ENCODE measurements at places on chromosomes 13 and 19.

GRCh38 chr19:39057615-39058014, 25.3 kb upstream of the FBXO27 start:
- DNase-seq: no peak

GRCh38 chr13:103068836-103069235, 2.6 kb upstream of the SLC10A2 start:
- no peak for DNase-seq

DNA sequence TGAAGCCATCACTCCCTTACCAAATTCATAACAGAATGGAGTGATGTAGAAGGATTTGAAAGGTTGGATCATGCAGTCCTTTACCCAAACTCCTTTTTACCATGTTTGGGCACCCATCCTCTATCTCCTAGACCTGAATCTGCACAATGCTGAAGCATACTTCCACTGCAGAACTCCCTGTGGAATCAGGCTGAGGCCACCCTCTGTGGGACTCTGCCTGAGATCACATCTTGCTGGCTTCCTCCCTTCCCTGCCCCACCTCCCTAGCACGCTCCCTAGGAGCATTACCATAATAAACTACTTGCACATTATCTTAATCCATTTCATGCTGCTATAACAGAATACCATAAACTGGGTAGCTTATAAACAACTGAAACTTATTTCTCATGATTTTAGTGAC, 68.4 kb upstream of the VSTM2B start:
- no peak for DNase-seq

- DNase-seq: no peak
These were observed 1.1 kb downstream of the RAB8A start for GRCh38 chr19:16112778-16113177.

- no peak for DNase-seq
These were observed 38.0 kb upstream of the MRI1 start for GRCh38 chr19:13726323-13726722.

- no peak for DNase-seq
These were observed 553 bp upstream of the SLC7A1 start for GRCh38 chr13:29596064-29596418.

GRCh38 chr13:75788481-75788981, 152.4 kb downstream of the LMO7 start:
- no peak for DNase-seq

DNA sequence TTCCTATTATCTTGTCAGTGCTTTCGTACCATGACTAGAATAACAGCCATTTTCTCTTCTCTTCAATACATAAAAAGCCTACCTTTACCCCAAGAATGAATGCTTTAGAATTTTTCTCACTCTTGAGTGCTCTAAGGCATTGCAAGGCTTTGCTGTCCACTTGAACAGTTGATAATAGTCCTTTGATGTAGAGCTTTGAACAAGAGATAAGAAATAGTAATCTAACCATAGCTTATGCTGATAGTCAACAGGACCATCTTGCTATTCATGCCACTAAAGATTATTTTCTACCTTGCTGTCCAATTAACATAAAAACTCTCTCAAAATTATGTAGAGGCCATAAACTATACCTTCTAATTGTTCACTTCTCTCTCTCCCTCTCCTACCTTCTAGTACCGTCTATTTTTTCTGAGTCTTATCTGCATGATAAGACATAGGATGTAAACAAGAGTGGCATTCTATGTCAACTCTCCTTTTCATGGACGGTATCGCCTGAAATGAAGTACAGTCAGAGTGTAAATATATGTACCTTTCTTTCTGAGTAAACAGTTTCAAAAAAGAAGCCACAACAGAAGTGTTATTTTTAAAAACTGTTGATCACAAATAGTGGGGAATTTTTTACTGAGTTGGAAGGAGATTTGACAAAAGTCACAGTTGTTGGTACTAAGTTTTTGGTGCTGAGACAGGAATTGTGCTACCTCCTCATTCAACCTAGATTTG, 297.9 kb downstream of the NDFIP2 start:
- no peak for DNase-seq

DNA sequence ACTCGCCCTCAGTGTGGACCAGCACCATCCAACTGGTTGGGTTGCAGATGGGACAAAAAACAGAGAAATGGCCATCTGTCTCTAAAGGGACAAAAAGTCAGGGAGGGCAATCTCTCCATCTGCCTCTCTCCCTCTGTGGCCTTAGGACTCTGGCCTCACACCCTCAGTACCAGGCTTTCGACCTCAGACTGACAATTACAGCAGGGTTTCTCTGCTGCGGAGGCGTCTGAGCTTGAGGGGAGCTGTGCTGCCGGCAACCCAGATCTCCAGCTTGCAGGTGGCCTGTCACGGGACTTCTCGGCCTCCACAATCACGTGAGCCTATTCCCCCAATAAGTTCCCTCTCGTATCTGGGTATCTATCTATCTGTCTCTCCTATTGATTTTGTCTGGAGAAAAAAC, 27.7 kb downstream of the MLLT1 start:
- no peak for DNase-seq

- DNase-seq: no peak
These were observed 22.3 kb upstream of the MYDGF start for GRCh38 chr19:4692251-4693077.

GRCh38 chr13:103277959-103278694, 211.9 kb upstream of the SLC10A2 start:
- no peak for DNase-seq

DNA sequence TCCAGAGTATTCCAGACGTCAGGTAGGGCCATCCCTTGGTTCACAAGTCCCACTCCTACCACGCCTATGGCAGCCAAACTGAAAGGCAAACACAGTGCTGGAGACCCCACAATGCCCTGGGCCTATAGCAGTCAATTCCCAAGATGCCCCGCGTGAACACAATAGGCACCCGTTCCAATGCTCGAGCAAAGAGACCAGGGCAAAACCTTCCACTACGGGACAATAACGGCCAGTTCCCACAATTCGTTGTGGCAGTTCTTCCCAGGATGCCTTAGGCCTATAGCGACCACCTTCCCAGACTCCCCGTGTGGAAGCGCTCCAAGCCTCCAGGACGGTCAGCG, 538 bp downstream of the ZNF428 start:
- no peak for DNase-seq
